T-helper 2 cell treated with Interferon-gamma antibody and Interleukin-4, amounts not matched to agents 5 μg/mL and 100 μg/mL, for 36 hours (primary cell): ENCODE measurements at places on chromosomes 11 and 22.

GRCh38 chr11:15119826-15120225 lies 5.1 kb downstream of the INSC start:
- DNase-seq = no peak

DNA sequence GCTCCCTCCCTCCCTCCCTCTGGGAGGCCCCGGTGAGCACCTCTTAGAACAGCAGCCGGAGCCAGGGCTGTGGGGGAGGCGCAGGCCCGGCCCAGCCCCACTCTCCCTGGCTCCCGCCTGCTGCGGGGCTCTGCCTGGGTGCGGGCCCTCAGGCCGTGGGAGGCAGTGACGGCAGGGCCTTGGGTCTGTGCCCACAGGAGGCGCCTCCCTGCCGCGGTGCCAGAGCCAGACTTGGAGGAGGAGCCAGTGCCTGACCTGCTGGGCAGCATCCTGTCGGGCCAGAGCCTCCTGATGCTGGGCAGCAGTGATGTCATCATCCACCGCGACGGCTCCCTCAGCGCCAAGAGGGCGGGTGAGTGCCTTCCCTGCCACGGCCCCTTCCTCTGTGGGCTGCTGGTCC lies 9.5 kb downstream of the IRF7 start:
- no peak for DNase-seq

DNA sequence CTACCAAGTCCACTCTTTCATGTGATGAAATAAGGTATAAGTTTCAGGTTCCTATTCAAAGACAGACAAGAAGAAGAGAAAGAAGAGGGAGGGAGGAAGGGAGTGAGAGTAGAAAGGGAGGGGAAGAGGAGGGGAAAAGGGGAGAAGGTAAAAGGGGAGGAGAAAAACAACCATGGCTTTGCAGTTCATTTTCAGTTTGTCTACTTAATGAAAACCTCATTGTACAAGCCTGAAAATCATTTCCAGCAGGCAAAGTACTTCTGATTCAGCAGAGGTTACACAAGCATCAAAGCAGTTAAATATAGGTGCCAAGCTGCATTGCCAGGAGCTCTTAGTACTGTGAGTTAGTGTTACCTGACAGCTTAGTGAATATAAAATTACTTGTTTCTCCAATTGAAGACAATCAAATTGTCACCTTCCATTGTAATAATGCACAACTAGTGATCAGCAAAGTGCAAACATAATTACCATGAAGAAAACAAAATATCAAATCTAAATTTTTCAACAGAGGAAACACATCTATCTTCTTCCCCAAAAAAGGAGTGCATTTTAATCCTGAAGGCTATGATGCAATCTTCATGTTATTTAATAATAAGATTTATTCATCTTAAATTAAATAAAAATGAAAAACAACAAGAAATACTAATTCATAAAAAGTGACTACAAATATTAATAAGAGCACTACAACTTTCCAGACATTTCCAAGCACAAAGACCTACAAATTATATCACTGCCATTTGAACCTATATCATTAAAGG lies 8.2 kb downstream of the SOX6 start:
- no peak for DNase-seq

DNA sequence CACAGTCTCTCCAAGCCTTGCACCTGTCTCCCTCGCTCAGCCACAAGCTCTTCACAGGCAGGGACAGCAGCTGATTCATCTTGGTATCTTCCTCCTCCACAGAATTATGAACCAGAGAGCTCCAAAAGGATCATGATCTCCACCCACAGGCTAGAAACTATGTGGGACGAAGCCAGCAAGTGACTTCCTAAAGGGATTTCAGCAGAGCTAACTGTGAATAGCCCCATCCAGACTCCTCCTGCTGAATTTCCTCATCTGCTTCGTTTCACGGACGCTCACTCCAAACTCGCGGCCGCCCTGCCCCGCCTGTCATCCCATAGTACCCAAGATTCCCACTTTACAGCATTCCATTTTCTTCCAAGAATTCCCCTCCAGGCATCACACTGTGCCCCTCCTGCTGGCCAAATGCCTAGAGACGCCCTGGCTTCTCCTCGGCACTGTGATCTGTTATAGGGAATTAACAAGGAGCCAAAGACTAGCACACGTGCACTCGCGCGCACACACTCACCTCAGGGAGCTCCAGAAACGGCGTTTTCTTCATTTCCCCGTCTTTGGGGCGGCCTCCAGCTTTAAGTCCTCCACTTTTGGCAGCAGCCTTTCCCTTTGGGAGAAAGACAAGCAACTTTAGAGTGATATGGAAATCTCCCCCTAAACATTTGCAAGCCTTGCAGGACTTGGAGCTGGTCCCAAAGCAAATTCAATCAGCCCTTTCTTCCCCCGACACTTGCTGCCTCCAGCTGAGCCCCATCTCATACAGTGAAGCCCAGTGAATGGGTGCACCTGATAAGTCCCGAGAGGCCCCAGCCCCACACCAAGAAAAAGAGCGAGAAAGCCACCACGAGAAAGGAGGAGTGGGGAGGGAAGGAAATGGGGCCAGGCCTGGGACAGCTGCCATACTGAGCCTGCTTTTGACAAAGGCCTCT lies 35.5 kb downstream of the SPATA19 start:
- no peak for DNase-seq

DNA sequence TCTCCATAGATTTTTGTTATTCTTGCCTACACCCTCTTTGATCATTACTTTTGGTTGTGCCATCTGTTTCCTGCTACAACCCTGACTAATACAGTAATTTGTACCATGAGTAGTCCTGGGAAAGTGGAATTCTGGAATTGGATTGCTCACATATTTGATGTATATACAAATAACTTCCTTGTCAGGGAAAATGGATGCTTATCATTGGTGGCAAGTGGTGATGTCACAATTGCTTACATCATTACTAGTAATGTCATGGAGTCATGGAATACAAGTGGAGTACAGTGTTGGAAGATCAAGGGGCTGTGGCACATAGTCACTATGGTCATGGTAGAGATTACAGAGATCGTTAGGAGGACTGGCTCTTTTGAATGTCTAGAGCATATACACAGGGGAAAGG lies 24.4 kb downstream of the AASDHPPT start:
- DNase-seq = no peak

- DNase-seq = no peak
Measured at GRCh38 chr22:43296276-43296902, 46.8 kb downstream of the SCUBE1 start.

- no peak for DNase-seq
Measured at GRCh38 chr11:79708319-79708932, 267.6 kb upstream of the TENM4 start.

- DNase-seq = no peak
Measured at GRCh38 chr11:48122656-48123055, 94.0 kb upstream of the OR4B1 start.
